ENCODE measurements at places on chromosomes 2 and 18. TPM values are rescaled to one million over a fixed set of nuclear protein-coding genes. Genes with fewer than 3 reads are reported as not detected.
A peak's percentile ranks its signal among the peaks of the same experiment; 100 is the strongest.

CCDC150 gene
- total RNA-seq: 56.1 TPM

SLC4A3 gene
- total RNA-seq: 0.88 TPM

DNA sequence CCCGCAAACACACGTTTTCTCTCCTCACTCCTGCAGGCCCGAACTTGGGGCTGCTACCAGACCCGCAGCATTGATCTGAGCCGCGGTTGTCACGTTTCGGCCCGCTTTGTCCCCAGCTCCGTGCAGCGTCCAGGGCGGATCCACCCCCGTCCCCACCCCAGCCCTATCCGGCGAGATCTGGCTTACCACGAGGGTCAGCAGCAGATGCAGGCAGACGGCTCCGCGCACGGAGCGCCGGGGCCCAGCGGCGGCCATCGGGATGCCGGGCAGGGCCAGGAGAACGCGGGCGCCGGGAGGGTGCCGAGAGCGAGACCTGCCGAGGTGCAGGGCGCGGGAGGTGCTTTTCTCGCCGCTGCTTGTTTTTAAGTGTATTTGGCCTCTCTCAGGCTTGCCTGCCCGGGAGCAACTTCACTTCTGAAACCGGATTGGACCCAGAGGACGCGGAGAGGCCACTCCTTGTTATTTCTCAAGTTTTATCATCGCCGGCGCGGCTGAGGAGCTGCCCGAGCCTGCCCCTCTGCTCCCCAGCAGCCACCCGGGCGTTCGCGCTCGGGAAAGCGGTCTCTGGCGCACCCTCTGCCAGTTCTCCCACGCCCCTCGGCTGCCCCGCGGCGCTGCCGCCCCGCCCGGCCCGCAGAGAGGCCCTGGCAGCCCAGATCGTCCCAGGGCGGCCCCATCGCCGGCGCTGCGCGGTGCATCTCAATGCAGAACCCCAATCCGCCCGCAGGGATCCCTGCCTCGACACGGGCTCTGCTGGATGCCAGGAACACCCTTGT is at the start of gene DSC3:
TSS of gene DSC3 (minus strand) at position 337 of the 776 bp plus-strand sequence. CDS start at position 255, 82 bp downstream.
- DNase-seq: peak; percentile 73
- peaks cover 83% of the 10 kb centered on the region for H3K27me3 ChIP-seq
- no peaks in the 10 kb centered on the region for H3K36me3 ChIP-seq
- no peaks in the 10 kb centered on the region for H3K4me1 ChIP-seq
- peak within 1 kb of the TSS; percentile 53 for H3K4me3 ChIP-seq

- no peak overlapping the region for H3K4me3 ChIP-seq
- H3K27me3 ChIP-seq: no peaks in the 10 kb centered on the region
- DNase-seq: no peak
Measured at GRCh38 chr2:125185691-125186270, 1160.7 kb downstream of the CNTNAP5 start.

DNA sequence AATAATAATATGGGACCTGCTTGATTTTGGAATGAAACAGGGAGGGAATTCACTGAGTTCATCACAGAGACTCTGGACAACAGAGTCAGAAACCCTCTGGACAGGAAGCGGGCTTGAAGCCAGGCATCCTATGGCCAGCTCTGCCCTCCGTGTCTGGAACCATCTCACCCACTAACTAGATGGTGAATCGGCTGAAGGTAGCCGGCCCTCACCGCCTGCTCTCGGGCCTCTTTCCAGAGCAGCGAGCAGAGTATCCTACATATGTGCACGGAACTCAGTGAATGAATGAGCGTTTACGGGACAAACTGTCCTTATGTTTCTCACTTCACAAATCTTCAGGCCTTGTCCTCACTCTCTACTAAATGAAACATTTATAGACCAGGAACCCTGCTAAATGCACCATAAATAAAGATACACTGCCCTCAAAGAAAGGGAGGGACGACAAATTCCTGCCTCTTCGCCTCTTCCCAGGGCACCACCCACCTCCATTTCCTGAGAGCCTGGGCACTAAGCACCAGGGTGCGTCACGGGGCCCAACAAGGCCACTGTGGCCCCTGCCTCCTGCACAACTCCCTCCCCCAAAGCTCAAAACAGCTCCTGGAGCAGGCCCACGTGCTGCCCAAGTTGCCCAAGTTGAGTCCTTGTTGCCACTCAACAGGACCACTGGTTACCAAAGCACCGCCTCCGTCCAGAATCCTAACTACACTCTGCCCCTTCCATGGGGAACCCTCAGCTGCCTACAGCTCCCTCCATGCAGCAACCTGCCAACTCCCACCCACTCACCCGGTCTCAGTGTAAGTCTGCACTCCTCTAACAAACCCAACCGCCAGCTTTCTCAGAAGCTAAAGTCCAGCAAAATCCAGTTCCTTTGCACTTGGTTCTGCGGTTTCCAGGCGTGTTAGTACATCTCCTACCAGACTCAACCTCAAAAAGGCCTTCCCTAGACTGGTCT is 1.7 kb downstream of the TBC1D8 start:
- no peak for DNase-seq
- H3K4me1 ChIP-seq: peaks cover 11% of the 10 kb centered on the region
- no peaks in the 10 kb centered on the region for H3K36me3 ChIP-seq
- peak overlapping the region; percentile 53 for H3K4me3 ChIP-seq
- no peak overlapping the region for H3K27ac ChIP-seq

DNA sequence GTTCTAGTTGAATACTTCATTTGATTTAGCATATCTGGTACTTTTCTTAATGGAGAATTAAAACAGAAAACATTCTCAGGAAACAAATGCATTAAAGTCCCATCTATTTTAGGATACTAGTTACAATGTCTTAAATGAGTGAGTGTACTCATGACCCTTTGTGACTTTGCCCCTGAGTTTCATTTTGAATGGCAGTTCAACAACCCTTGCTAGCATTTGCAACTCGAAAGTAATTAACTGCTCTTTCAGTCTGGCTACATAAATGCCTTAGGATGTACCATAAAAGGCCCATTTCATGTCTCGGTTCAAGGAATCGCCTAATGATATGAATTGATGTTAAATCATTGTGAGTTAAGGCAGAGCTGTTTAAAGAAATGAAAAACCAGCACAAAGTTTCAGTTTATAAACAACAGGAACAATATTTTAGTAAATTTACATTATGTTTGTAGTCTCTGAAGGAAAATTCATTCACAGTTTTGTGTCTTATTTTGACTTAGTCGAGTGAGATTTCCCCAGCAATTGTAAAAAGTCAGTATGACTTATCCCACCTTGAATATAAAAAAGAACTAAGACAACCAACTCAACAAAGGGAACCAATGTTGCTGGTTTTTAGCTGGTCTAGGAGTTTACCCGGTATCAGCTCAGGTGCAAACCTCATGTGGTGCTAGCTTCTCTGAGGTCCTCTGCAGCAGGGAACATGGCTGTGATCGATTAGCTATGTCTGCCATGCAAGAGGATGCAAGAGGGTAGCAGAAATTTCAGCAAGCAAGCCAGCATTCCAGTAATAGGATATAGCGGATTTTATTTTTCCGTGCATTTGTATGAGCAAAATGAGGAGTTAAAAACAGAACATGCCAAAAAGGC is 386.2 kb downstream of the PTPRM start:
- no peak overlapping the region for H3K27ac ChIP-seq
- H3K4me3 ChIP-seq: no peak overlapping the region
- H3K36me3 ChIP-seq: no peaks in the 10 kb centered on the region
- no peaks in the 10 kb centered on the region for H3K27me3 ChIP-seq
- no peak for DNase-seq

- H3K27ac ChIP-seq: no peak overlapping the region
- H3K36me3 ChIP-seq: no peaks in the 10 kb centered on the region
- H3K27me3 ChIP-seq: no peaks in the 10 kb centered on the region
- no peak for DNase-seq
Measured at GRCh38 chr18:65429601-65430000, 321.2 kb upstream of the CDH7 start.

GRCh38 chr2:143575340-143575739 is 446.1 kb downstream of the ARHGAP15 start:
- no peak overlapping the region for H3K4me3 ChIP-seq
- no peaks in the 10 kb centered on the region for H3K27me3 ChIP-seq
- no peaks in the 10 kb centered on the region for H3K4me1 ChIP-seq
- no peak overlapping the region for H3K27ac ChIP-seq
- peak; percentile 46 for DNase-seq

- H3K4me1 ChIP-seq: peaks cover 20% of the 10 kb centered on the region
- no peaks in the 10 kb centered on the region for H3K27me3 ChIP-seq
- no peaks in the 10 kb centered on the region for H3K36me3 ChIP-seq
- H3K4me3 ChIP-seq: no peak overlapping the region
- H3K27ac ChIP-seq: no peak overlapping the region
- DNase-seq: no peak
Measured at GRCh38 chr18:460791-461190, 39.7 kb downstream of the COLEC12 start.

DNA sequence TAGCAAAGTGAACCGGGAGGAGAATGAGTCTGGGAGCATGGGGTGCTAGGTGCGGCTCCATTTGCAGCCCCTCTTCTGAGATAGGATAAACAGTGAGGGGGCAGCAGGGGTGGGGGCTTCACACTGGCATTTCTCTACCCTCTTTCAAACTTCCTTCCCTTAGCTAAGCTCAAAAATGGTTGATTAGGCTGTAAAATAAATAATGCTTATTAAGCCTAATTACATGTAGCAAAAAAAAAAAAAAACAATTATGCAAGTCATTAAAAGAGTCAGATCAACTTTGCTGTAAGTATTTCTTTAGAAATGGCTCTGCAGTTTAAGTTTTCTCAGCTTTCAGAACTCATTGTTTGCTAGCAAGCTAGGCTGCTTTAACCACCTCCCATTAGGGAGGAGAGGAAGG is 182.7 kb upstream of the FBXO11 start:
- peaks cover 7% of the 10 kb centered on the region for H3K4me1 ChIP-seq
- no peak for DNase-seq
- H3K27ac ChIP-seq: no peak overlapping the region
- no peaks in the 10 kb centered on the region for H3K27me3 ChIP-seq
- no peak overlapping the region for H3K4me3 ChIP-seq
- H3K36me3 ChIP-seq: peaks cover 10% of the 10 kb centered on the region

DNA sequence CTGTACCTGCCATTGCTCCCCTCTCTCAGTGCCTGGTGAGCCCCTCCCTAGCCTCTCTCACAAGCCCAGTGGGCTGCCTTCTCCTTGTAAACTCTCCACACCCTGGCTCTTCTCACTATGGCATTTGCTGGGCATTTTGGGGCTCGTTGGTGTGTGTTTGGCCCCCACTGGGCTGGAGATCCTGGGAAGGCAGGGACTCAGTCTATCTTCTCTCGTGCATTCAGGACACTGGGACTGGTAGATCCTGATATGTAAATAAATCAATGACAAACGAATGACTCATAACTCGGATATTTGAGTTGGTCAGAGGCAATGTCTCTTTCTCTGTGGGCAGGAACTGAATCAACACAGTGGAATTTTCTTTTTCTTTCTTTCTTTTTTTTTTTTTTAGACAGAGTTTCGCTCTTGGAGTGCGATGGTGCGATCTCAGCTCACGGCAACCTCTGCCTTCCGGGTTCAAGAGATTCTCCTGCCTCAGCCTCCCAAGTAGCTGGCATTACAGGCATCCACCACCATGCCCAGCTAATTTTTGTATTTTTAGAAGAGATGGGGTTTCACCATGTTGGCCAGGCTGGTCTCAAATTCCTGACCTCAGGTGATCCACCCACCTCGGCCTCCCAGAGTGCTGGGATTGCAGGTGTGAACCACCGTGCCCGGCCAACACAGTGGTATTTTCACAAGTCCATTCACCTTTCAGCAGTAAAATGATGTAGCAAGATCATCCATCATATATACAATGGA is 144.6 kb upstream of the SPRED2 start:
- no peak for DNase-seq
- H3K36me3 ChIP-seq: no peaks in the 10 kb centered on the region
- peaks cover 11% of the 10 kb centered on the region for H3K4me1 ChIP-seq
- H3K27me3 ChIP-seq: no peaks in the 10 kb centered on the region
- H3K27ac ChIP-seq: no peak overlapping the region

DNA sequence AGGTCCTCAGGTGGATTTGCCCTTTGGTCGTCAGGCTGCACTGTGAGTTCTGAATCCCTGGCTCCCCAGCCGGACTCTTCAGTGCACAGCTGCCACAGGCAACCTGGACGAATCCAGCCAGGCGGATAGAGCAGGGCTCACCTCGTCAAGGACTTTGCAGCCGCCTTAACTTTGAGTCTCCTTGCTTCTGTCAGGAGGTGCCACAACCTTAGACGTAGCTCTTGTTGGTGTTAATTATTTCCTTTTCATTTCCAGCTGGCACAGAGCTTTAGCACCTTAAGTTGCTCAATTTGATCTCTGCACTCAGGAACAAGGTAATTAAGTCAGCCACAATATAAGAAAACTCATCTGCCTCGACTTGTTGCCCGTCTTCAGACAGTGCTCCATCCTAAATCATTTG is 17.7 kb downstream of the SMIM21 start:
- H3K27ac ChIP-seq: no peak overlapping the region
- H3K36me3 ChIP-seq: no peaks in the 10 kb centered on the region
- no peaks in the 10 kb centered on the region for H3K27me3 ChIP-seq
- no peak overlapping the region for H3K4me3 ChIP-seq

- no peaks in the 10 kb centered on the region for H3K27me3 ChIP-seq
- H3K27ac ChIP-seq: no peak overlapping the region
- H3K36me3 ChIP-seq: no peaks in the 10 kb centered on the region
- no peak overlapping the region for H3K4me3 ChIP-seq
Measured at GRCh38 chr2:122179492-122180165, 424.2 kb downstream of the TSN start.

DNA sequence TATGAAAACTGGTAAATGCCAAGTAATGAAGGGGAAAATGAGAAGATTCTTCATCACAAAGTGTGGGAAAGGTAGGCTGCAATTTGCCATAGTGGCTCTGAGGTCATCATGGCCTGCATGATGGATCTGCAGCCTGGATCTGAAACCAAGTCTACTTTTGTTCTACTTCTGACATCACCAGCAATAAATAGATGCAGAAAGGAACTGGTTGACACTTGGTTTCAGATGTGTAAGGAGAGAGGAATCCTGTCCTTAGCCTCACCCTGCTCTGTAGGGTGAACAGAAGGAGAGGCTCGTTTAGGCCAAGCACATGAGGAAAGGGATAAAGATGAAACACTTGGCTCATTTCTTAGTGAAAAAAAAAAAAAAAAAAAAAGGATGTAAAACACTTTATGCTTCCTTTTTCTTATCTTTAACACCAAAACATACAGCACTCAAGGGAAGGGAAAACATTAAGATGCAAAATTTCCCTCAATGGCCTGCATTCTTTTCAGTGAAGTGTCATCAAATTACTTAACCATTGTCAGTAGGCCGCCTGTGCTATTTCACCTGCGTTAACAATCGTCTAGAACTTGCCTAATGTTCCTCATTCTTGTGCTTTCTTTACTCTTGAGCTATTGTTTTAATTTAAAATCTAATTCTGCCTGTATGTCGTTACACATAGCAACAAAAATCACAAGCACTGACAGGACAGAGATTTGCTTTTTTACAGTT is 3.9 kb downstream of the NEB start:
- H3K27me3 ChIP-seq: no peaks in the 10 kb centered on the region
- H3K27ac ChIP-seq: no peak overlapping the region
- H3K4me1 ChIP-seq: peaks cover 8% of the 10 kb centered on the region
- no peaks in the 10 kb centered on the region for H3K36me3 ChIP-seq

- no peak for DNase-seq
- H3K27me3 ChIP-seq: no peaks in the 10 kb centered on the region
- H3K4me3 ChIP-seq: no peak overlapping the region
Measured at GRCh38 chr2:231467613-231468530, 3.6 kb upstream of the NCL start.

All from neural progenitor cell (in vitro differentiated cells).